ENCODE measurements at places on chromosomes 12 and 14.

DNA sequence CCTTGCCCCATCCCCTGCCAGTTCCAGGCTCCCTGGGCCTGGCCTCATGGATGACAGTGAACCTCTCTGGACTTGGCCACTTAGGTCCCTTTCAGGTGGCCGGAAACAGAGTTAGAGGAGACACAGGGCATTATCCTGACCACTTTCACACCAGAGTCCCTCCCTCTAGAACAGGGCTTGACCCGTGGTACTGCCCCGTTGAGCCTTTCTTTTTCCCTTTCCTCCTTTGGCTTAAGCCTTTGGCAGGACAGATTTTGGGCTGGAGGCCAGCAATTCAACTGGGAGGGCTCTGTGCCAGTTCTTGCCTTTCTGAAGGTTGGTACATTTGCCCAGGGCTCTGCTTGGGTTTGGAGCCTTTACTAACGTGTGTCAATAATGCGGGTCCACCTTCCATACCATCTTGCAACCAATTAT, 22.8 kb downstream of the TPCN1 start:
- no peak for DNase-seq

DNA sequence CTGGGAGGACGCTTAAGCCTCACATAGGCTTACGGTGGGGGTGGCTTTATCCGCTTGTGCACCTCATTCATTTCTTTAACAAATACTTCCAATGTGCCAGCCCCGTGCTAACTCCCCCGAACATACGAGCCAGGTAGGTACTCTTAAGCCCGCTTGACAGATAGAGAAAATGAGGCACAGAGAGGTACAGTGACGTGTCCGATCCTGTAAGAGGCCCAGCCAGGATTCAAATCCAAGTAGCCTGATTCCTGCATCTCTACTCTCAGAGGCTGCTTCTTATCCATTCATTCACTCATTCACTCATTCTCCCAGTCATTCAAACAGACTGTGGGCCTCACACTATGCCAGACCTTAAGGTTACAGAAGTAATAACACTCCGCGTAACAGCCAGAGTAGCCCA, 477 bp downstream of the OAS3 start:
- no peak for DNase-seq

DNA sequence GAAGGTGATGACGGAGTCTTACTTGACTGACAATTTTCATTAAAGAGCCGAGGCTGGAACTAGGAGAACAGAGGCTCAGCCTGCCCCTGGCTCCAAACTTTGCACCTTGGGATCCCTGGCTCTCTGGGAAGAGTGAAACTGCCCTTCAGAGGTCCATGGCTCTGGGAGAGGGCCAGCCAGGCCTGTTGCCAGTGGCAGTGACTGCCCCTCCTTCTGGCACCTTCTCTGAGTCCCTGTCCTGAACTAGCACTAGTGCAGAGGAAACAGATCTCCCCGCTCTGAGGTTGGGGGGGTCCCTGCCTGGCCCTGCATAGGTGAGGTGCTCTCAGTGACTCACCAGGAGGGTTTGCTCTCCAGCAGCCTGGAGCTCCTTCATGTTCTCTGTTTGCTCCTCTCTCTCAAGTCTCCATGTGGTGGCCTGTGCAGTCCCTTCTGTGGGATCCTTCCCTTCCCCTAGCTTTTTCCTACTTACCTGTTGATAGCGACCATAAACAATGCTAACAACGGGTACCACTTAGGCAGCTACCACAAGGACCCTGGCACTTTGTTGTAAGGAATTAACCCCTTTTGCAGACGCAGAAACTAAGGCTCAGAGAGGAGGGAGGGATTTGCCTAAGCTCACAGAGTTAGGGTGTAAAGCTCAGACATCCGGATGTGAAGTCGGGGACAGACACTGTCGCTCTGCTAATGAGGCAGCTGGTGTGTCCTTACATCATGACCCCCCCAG, 22.4 kb downstream of the FAM222A start:
- no peak for DNase-seq

GRCh38 chr12:124499190-124499753, 68.1 kb downstream of the NCOR2 start:
- DNase-seq = no peak

DNA sequence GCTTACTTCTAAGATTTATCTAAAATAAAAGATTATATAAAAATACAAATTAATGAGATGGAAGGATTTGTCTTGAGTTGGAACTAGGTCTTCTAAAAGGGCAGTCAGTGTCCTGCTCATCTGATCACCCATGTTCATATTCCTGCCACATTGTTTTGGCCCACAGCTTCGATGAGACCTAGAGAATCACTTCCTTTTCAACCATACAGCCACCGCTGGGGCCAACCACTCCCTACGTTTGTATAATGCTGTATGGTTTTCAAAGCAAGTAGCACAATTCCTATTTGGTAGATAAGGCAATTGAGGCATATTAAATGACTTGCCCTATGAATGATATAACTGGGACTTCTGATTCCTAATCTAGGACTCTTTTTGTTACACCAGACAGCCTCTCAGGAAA, 249.4 kb downstream of the ZFP36L1 start:
- DNase-seq = no peak

- DNase-seq = no peak
These were observed 15.3 kb upstream of the SNAPC1 start for GRCh38 chr14:61746881-61747280.

Data from NCI-H82 (cell line).